ENCODE measurements at places on chromosomes 7 and 10. TPM values are rescaled to one million over a fixed set of nuclear protein-coding genes. Genes with fewer than 3 reads are reported as not detected.

- H3K27me3 ChIP-seq, result peaks cover 58% of the 10 kb centered on the region
- no peak overlapping the region for H3K27ac ChIP-seq
- peak; percentile 17 for DNase-seq
- H3K4me1 ChIP-seq, result peaks cover 12% of the 10 kb centered on the region
- no peaks in the 10 kb centered on the region for H3K36me3 ChIP-seq
- peak overlapping the region; percentile 65 for H3K4me3 ChIP-seq
These were observed 28.2 kb upstream of the BMS1 start for GRCh38 chr10:42754155-42755027.

DNA sequence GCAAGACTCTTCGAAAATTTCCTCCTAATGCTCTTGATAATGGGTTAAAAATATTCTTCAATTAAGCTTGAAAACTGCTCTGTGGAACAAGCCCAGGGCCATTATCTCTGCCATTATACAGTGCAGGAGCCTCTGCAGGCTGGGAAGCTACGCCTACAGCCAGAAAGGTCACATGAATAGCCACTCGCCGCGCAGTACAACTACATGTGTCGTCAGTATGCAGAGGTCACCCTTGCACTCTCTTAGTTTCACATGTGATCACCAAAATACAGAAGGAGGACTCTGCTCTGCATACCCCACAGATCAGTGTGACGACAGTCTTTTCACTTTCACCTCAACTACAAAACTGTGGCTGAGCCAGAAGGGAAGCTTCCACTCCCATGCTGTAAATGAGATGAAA, 141.8 kb upstream of the C1QL3 start:
- H3K27ac ChIP-seq, result no peak overlapping the region
- H3K36me3 ChIP-seq, result peaks cover 2% of the 10 kb centered on the region
- no peaks in the 10 kb centered on the region for H3K27me3 ChIP-seq
- no peak for DNase-seq
- H3K4me1 ChIP-seq, result no peaks in the 10 kb centered on the region

VAX1 gene
- total RNA-seq, result not detected

NODAL gene
- not detected for total RNA-seq

DPYSL4 gene
- total RNA-seq, result 1.2 TPM

CTTNBP2 gene
- not detected for total RNA-seq

All from activated CD4-positive, alpha-beta T cell treated with anti-CD3 and anti-CD28 coated beads, Interleukin-2, amount 10 ng/mL, durations not matched to agents 7 days and 5 days (primary cell).